ENCODE measurements at places on chromosomes 12 and 14.

DNA sequence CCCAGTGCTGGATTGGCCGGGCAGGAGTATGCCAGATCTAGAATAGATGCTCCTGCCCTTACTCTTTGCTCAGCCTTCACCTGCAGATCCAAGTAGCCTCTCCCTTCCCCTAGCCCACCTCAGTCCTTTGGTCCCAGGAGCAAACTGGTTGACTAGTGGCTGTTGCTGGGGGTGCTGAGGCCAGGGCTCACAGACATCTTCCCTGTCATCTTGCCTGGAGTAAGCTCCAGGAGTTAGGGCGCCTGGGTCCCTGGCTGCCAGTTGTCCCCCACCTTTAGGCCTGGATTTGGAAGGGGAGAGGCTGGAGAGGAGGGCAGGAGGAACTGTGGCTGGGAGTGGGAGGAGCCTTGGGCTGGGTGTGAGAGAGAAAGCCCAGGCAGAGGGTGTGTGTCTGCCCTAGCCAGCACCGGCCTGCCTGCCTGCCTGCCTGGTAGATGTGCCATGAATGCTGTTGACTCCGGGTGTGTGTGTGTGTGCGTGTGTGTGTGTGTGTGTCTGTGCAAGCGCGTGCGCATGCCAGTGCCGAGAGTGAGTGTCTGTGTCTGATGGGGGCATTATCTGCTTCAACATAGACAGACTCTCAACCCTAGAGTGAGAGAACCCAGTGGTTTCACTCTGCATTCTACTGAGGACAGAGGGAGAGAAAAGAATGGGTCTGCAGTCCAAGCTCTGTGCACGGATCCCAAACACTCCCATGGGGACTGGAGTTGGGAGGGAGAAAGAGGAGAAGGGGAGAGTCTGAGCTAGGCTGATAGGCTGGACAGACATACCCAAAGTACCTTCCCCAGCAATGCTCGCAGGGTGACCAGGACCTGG, 845 bp upstream of the RARG start:
- no peak for DNase-seq

GRCh38 chr14:31590206-31590605, 29.0 kb downstream of the NUBPL start:
- no peak for DNase-seq

GRCh38 chr12:75579552-75579951, 68.1 kb upstream of the KRR1 start:
- peak; percentile 42 for DNase-seq

- DNase-seq = no peak
Observed at GRCh38 chr12:8780389-8780788, 42.0 kb upstream of the A2ML1 start.

- DNase-seq = no peak
Observed at GRCh38 chr14:59827401-59827800, 43.2 kb downstream of the RTN1 start.

DNA sequence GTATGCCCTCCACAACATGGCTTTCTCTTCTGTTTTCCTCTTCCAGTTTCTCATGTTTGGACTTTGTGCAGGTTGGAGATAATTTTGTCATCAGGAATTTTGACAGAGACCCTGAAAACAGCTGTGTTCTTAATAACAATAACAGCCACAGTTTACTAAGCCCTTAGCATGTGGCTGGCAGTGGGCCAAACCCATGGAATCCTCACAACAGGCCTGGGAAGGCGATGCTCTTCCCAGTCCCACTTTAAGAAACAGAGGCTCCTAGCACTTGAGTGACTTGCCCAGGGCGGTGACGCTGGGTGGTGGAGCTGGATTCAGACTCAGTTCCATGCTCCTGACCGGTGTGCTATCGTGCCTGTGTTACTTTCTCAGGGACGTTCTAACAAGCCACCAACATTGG, 20.1 kb upstream of the PLEKHG3 start:
- no peak for DNase-seq

DNA sequence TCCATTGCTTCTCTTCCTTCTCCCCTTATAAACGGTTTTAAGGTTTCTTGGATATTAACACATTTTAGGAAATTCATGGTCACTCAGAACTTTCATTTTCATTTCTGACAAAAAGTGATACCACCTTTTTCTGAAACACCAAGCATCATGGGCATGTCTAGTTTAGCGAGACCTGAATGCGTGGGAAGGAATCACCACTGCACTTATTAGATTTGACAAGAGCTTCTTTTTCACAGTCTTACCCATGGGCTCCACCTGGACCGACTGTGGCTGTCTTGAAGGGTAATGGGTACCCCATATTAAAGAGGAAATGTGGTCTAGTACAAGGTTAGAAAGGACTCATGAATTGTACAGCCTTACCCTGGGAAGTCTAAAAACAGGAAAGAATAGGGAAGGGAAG, 95.4 kb downstream of the KCNK10 start:
- DNase-seq = no peak

GRCh38 chr12:49260166-49260565, 4.7 kb upstream of the TUBA1C start:
- no peak for DNase-seq

DNA sequence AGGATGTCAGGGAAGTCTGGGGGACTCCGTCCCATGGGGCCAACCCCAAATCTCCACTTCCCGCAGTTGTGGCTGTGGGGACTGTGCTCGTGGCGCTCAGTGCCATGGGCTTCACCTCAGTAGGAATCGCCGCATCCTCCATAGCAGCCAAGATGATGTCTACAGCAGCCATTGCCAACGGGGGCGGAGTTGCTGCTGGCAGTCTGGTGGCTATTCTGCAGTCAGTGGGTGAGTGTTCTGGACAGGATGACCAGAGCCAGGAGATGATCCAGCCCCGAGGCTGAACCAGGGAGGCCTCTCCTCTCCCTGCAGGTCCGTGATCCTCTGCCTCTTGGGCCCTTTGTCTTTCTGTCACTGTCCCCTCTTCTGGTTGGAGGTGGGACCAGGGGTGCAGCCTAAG, 8.8 kb upstream of the IFI27 start:
- no peak for DNase-seq

DNA sequence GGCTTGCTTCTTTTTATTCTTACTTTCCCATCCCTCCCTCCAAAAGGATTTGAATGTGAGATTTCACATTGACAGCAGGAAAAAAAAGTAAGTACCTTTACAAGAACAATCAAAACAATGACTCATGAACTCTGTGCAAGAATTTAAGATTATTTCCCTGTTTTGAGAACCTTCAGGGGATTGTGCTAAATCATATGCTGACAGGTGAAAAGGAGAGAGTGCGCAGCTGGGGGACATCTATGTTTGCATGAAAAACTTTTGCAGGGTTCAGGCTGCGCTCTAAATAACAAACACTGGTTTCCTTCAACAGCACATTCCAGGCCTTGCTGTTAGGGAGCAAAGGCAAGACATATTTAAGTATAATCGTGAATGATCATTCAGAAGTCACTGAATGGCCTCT, 27.3 kb downstream of the RERG start:
- DNase-seq = no peak

DNA sequence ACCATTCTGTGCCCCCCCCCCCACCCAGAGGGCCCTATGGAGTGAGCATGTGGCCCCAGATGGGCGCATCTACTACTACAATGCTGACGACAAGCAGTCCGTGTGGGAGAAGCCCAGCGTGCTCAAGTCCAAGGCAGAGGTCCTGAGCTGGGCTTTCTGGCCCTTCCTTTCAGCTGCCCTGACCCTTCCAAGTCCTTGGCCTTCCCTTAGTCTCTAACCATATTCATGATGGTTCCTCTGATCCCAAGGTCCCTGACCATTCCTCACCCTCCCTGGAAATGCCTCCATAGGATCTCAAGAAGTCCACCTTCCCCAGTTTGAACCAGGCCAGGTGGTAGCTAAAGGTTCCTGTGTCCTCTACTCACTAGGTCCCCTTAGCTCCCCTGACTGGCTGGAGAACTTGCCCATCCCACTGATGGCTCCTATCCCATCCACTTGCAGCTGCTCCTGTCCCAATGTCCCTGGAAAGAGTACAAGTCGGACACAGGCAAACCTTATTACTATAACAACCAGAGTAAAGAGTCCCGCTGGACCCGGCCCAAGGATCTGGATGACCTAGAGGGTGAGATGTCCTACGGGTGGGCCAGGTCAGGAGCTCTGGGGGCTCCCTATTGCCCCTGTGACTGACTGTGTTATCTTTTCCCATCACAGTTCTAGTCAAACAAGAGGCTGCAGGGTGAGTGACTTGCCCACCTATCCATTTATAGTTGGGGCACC, 9.8 kb downstream of the PRPF40B start:
- no peak for DNase-seq

- DNase-seq = no peak
Observed at GRCh38 chr12:84218406-84218805, 694.2 kb downstream of the SLC6A15 start.

Measured in SHP77 treated with DMSO at 0.1 percent for 48 hours (cell line).